ENCODE measurements at places on chromosomes 16 and 17.

GRCh38 chr16:56859636-56860035, 5.4 kb upstream of the SLC12A3 start:
- DNase-seq, result no peak

GRCh38 chr17:57867126-57867525, 17.3 kb upstream of the MRPS23 start:
- DNase-seq, result no peak

DNA sequence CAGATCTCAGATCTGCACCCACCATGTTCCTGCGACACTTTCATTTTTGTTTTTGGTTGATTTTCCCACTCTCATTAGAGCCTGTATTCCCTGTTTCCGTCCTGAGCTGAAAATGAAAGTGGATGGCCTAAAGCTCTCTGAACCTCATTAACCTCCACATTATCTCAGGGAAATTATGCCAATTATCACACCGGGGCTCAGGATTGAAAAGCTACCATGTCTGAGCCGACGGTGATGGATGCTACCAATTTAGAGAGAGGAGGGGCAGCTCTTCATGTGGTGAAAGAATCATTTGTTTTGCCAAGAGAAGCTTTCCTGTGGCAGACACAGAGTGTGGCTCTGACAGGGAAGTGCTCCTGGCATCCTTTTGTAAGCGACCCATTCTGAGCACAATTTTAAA, 410.4 kb upstream of the CDH11 start:
- DNase-seq, result no peak

DNA sequence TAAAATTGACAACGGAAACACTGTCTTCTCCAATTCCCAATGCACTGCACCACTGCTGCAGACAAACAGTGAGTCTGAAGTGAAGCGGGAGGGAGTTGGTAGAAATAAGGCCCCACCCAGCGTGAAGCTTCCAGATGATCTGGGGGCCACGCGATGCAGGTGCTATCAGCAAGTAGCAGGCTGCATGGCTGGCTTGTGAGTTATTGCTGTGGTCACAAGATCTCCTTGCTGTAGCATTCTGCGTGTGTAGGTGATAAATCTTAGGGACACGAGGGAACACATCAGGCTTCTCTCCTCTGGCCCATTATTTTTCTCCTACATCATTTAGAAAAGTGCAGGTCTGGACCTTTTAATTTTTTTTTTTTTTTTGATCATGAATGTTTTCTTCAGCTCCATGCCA, 407.6 kb downstream of the TMEM114 start:
- no peak for DNase-seq

DNA sequence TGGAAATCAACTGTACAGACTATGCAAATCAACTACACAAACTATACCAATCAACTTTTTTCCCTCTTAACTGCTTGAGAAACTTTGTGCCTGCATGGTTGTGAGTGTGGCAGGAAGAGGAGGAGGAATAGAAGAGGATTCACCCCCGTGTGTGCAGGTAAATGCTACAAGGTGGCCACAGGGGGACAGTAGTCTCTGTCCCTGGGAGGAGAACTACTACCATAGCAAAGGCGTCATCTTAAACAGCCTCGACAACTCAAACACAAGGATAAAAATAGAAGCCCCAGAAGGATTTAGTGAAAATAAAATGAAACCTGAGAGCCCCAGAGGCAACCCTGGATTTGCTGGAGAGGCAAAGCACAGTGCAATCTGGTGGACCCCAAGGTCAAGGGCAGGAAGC, 199.5 kb upstream of the DYNLRB2 start:
- DNase-seq, result no peak

GRCh38 chr17:57782647-57783337, 37.7 kb upstream of the CCDC182 start:
- no peak for DNase-seq

GRCh38 chr16:70700101-70701020, 14.5 kb upstream of the MTSS2 start:
- peak; percentile 91 for DNase-seq

- no peak for DNase-seq
Measured at GRCh38 chr17:28900986-28901726, 1.7 kb downstream of the DHRS13 start.

DNA sequence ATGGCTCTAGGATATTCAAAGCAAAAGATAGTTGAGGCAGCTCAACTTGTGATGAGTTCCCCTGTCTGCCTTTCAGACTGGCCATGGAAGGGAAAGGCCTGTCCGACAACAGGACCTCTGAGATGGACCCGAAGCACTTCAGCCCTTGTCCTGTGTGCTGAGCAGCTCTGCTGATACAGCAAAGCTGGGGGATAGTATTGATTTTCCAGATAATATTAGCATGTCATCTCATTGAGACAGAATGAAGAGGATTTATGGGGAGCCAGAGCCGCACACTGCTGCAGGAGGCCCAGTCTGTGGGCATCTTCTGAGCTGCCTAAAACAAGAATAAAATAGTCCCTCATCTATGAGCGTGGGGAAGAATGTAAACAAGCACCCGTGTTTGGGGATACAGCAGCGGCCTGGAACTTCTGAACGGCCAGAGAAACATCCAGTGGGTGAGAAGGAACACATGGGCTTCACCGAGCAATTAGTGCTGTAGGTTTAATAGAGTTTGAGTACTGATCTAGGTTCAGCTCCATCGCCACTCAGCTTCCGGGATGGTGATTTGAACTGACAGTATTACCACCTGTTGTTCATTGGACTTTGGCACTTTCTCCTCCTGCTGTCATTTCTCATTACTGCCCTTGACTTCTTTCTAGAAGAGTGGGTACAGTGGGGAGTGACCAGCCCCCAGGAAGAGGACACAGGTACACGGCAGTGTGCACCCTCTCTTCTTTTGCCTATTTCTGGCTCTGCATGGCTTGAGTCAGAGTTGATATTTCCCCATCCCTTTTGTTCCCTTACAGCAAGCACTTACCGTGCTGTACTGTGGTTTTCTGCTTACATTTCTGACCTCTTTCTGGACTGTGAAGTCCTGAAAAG, 96.5 kb upstream of the TBX2 start:
- no peak for DNase-seq

- DNase-seq, result no peak
Measured at GRCh38 chr16:53732296-53732929, 28.5 kb downstream of the FTO start.

- peak; percentile 92 for DNase-seq
Measured at GRCh38 chr17:50893183-50893993, 27.2 kb upstream of the TOB1 start.

GRCh38 chr17:199191-199604, 17.7 kb upstream of the DOC2B start:
- DNase-seq, result peak; percentile 36

GRCh38 chr16:80060470-80060869, 459.9 kb upstream of the MAF start:
- DNase-seq, result no peak

DNA sequence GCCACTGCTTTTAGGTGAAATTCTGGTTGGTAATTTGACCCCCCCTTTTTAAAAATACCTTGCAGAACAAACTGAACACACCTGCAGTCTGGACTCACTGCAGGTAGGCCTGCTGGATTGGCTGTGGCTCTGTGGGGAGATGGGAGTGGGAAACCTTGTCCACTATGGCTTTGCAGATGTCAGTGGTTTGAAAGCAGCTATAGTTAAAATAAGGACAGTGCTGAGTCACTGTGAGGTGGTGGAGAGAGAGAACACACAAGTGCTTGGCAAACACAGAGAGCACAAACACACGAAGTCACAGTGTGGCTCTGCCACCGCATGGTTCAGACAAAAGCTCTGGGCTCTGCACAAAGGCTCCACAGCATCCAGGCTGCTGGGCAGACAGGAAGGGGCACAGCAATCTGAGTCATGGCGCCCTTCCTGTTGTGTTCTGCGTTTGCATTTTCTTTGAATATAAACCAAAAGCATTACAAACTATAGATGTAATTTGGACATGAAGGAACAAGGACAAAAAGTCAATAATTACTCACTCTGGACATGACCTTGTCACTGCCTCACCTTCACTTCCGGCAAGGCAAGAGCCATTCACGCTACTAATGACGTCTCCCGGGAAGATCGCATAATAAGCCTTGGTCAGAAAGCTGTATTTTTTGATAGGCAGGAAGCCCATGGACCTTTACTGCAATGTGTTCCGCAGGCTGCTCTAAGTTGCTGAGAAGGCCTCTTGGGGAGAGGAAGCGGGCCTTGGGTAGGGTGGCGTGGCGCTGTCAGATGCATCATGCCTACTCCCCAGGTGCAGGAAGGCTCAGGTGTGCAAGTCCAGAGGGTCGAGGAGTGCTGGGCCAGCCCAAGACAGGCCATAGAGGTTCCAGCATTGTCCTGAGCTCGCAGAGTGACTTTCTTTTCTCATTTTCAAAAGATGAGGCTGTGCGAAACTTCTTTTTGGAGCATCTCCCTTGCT, 60.1 kb upstream of the MED9 start:
- peak; percentile 82 for DNase-seq

GRCh38 chr16:14510939-14511799, 118.9 kb downstream of the PARN start:
- no peak for DNase-seq

DNA sequence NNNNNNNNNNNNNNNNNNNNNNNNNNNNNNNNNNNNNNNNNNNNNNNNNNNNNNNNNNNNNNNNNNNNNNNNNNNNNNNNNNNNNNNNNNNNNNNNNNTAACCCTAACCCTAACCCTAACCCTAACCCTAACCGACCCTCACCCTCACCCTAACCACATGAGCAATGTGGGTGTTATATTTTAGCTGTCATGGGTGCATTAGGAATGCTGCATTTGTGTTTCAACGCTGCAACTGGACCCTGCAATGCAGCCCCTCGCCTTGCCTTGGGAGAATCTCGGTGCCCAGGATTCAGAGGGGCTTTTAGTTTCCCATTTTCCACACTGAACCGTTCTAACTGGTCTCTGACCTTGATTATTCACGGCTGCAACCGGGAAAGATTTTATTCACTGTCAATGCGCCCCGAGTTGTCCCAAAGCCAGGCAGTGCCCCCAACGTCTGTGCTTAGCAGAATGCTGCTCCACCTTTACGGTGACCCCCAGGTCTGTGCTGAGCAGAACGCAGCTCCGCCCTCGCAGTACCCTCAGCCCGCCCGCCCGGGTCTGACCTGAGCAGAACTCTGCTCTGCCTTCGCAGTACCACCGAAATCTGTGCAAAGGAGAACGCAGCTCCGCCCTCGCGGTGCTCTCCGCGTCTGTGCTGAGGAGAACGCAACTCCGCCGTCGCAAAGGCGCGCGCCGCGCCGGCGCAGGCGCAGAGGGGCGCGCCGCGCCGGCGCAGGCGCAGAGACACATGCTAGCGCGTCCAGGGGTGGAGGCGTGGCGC, 43.3 kb downstream of the POLR3K start:
- no peak for DNase-seq

DNA sequence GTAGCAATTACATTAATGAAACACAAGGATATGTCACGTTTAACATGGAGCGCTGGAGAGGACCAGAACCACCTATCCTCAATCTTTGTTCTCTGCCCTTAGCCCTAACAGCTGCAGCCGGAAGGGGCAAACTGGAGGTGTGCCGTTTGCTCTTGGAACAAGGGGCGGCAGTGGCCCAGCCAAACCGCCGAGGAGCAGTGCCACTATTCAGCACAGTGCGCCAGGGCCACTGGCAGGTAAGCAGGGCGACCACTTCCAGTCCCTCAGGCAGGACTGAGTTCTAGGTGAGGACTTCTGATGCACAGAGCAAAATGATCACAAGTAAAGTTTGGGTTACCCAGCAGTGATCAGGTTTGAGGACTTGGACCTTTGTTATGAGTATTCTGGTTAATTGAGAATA, 41.1 kb downstream of the CYB561 start:
- DNase-seq, result no peak

DNA sequence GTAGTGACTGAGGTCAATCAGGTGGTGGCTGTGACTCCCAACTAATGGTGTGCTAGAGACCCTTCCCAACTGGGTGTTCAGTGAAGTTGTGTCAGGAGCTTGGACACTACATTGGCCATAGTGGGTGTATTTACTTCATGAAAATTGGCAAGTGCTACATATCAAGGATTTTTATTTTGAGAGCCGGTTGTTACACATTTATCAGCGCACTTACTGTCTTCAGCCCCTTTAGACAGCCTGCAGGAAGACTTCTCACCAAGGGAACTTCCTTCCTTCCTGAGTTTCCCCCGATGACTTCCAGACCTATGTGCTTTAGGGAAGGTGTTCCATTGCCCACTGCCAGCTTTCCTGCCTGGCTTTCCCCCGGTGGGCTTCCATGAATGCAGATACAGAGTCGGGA, 261.2 kb downstream of the CBLN1 start:
- no peak for DNase-seq

GRCh38 chr17:4583206-4583605, 1.1 kb upstream of the SMTNL2 start:
- DNase-seq, result no peak

- no peak for DNase-seq
Measured at GRCh38 chr17:30823421-30823820, 1.1 kb downstream of the CRLF3 start.

- DNase-seq, result no peak
Measured at GRCh38 chr17:75683583-75683982, 16.4 kb downstream of the SAP30BP start.

GRCh38 chr17:36144014-36144413, 32.4 kb downstream of the TBC1D3B start:
- DNase-seq, result no peak

DNA sequence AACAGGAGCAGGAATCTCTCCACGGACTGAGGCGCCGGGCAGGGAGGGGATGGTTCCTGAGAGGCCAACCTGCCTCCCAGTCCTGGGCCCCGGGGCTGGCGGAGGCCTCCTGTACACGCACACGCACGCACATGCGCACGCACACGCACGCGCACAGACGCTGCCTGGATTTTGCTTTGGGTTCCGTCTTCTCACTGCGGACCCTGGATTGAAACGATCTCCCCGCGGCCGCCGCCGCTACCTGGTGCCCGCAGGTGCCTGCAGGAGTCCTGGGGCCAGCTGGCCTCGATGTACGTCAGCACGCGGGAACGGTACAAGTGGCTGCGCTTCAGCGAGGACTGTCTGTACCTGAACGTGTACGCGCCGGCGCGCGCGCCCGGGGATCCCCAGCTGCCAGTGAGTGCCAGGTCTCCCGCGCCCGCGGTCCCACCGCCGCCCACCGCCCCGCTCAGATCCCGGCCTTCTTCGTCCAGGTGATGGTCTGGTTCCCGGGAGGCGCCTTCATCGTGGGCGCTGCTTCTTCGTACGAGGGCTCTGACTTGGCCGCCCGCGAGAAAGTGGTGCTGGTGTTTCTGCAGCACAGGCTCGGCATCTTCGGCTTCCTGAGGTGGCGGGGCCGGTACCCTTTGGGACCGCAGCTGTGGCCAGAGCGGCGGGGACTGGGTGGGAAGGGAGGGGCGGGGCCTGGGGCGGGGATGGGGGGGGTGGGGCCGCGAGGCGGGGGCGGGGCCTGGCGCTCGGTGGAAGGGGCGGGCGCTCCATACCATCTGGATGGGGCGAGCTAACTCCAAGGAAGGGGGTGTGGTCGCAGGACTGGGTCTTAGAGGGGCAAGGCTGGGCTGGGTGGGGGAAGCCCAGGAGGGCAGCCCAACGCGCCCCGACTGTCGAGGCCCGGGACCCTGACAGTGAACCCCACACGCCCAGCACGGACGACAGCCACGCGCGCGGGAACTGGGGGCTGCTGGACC, 12.3 kb downstream of the CES4A start:
- DNase-seq, result peak; percentile 82
